Suppressor macrophage treated with lipopolysaccharide for 4 hours (primary cell): ENCODE measurements at places on chromosomes 6 and 20.

GRCh38 chr6:18681832-18682503 is 294.8 kb downstream of the RNF144B start:
- no peak for DNase-seq

- DNase-seq = peak; percentile 8
These were observed 114.3 kb upstream of the SYNCRIP start for GRCh38 chr6:85756982-85757381.

DNA sequence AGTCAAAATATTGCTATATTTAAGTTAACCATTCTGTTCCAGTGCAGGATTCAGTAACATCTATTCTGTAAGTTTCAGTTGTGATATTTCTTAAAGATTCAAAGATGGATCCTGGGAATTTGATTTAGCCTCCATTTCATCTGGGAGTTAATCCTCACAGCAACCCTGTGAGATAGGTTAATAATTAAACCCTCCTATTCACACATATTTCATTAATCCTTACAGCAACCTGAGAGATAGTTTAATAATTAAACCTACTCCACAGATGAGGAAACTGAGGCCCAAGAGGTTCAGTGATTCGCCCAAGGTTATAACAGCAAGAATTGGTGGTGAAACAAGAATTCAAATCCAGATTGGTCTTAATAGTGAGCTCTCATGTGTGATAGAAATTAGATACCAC is 10.9 kb upstream of the ZBTB2 start:
- DNase-seq = no peak

DNA sequence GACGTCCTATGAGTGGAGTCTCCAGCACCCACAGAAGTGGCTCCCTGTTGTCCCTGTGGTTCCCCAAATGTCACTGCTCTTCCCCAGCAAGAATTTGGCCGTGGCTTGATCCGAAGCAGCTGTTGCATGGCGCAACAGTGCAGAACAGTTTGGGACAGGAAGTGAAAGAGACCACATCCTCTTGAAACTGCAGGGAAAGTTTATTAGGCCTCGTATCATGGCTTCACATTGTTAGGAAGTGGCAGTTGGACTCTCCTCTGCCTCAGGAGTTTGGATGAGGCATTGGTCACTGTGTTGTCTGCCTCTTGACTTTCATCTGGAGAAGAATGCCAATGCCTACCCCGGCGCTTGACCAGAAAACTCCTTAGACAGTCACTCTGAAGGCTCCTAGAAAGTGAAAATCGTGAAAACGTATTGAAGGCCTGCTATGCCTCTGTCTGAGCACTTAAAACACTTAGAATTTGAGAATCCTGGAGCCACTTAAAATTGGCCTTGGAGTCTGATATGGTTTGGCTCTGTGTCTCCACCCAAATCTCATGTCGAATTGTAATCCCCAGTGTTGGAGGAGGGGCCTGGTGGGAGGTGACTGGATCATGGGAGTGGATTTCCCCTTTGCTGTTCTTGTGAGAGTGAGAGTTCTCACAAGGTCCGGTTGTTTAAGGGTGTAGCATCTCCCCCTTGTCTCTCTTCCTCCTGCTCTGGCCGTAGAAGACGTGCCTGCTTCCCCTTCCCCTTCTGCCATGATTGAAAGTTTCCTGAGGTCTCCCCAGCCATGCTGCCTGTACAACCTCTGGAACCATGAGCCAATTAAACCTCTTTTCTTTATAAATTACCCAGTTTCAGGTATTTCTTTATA is 334.9 kb upstream of the JARID2 start:
- peak; percentile 95 for DNase-seq

- DNase-seq = no peak
These were observed 54.7 kb downstream of the ELOVL5 start for GRCh38 chr6:53294095-53294494.

- no peak for DNase-seq
These were observed 6.4 kb downstream of the TFAP2A start for GRCh38 chr6:10408457-10408856.

GRCh38 chr6:162637317-162637716 is 90.2 kb downstream of the PRKN start:
- DNase-seq = no peak

- no peak for DNase-seq
These were observed 217.7 kb upstream of the RIN2 start for GRCh38 chr20:19540392-19540791.

DNA sequence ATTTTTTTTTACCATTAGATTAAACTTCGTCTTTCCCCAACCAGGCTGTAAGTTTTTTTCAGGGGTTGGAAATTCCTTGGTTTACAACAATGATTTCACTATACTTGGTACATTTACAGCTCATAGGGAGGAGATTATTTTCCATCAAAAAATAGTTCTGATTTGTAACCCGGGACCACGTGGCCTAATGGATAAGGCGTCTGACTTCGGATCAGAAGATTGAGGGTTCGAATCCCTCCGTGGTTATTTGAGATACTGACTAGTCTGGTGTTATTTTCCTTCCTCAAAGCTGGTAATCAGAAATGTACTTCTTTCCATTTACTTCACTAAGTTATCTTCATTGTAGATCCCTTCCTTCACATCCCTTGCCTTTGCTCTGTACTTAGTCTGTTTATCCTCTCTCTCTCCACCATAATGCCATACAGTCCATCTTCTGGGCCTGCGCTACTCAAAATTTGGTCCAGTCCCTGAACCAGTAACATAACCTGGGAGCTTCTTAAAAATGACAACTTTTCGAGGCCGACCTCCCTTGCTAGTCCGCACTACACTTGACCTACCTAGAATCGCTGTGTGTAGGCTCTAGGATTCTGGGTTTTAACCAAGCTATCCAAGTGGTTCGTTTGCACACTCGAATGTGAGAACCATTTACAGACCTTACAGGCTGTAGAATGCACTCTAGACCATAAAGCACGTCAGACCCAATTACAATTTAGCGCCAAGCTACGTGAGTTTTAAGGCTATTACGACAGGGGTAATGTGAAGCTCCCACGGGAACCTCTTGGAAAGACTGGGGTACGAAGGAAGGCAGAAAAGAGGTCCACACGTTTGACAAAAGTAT is 42.1 kb upstream of the BTN3A2 start:
- peak; percentile 91 for DNase-seq

DNA sequence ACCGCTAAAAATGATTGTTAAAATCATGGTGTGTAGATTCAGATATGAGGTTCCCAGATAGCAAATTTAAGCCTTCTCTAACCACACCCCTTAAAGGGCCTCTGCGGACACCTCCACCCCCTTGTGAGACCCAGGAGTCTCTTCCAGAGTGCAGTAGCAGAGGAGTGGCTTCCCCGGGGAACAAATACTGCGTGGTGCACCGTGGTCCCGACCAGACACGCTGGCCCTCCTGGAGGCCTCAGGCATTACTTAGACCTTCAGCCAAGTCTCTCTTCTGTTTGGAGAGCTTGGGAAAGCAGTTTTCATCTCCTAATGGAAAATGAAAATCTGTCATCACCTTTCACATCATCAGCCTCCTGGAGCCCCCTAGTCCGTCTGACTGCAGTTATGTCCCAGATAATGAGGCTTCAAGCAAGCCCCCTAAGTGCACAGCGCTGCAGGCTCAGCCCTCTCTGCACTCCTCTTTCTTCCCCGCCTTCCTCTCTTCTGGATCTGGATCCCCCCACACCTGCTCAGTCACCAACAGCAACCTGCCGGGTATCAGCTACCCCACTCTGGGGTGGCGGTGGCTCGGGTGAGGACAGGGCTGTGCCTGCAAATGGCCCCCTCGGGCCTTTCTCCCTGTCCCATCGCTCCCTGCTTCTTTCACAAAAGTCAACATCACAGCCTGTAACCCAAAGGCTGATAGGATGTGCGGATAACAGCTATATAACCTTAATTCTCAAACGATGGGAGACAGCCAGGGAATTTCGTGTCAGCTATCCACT is 58.8 kb upstream of the TAGAP start:
- no peak for DNase-seq

- no peak for DNase-seq
These were observed 283.6 kb downstream of the CDKAL1 start for GRCh38 chr6:20817806-20818320.

GRCh38 chr6:168352096-168352495 is 32.5 kb upstream of the DACT2 start:
- no peak for DNase-seq

DNA sequence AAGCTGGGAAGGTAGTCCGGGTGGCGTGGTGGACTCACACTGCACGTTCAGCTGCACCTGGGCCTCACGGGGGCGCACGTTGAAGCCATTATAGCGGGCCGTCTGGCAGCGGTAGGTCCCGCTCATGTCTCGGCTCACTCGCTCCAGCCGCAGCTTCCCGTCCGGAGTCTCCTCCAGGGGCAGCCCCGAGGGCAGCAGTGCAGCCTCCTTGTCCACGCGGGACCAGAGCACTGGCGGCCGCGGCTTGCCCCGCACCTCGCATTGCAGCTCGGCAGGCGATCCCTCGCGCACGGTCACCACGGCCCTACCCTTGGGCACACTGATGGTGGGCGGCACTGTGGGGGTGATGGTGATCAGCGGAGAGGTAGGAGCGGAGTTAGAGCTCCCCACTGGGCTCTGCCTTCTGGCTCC is 47.6 kb downstream of the MDGA1 start:
- DNase-seq = no peak

DNA sequence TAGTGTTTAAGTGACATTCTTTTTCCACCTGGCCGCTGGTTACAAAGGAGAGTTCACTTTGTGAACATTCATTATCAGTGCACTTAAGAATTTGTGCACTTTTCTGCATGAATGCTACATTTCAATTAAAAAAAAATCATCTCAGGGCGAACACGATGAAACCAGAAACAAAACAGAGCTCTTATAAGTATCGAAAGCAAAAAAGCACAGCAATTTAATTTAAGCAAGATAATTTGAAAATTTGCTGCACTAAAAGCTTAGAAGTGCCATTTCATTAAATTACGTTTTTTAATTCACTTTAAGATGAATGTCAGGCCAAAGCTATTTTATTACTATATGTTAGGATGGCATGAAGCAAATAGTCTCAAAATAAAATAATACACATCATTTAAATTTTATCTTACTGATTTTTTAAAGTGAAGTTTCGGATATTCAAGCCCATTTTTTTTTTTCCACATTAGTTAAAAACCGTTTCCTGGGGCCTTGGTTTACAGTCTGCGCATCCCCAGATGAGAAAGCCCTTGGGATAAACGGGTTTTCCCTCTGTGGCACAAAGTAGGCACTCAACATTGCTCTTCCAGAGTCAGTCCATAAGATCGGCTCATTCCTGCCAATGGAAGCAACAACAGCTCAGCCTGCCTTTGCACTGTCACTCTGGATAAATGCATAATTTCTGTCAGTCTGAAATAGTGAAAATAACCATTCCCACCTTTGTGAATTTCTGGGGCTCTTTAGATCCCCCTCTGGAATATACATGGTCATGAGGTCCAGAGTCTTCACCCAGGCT is 80.1 kb downstream of the FYN start:
- no peak for DNase-seq

- no peak for DNase-seq
These were observed 355.9 kb downstream of the PREX1 start for GRCh38 chr20:48471759-48472408.

DNA sequence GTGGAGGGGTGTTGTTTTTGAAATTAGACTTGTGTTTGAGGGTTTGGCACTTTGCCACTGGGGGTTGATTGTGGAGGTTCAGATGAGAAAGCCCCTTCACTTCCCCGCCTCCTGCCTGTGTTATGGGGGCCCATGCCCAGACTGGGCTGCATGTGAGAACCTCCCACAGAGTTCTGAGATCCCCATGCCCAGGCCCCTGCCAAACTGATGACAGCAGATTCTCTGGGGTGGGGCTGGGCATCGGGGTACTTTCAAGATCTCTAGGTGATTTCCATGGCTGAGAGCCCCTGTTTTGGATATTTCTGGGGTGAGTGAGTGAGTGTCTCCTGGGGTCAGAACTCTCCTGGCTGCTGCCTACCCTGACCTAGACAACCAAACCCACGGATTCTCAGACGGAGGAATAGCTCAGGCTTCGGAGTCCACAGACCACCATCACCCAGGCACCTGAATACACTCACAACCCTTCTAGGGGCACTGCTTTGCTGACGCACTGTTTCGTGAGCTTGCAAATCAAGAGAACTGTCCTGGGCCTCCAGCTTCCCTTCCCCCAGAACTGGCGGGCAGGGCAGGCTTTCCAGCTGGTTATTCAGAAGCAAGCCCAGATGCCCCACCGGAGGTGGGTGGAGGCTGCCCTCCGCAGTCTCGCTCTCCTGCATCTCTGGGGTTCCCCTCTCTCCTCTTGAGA is 6.3 kb downstream of the BCAS1 start:
- DNase-seq = no peak

DNA sequence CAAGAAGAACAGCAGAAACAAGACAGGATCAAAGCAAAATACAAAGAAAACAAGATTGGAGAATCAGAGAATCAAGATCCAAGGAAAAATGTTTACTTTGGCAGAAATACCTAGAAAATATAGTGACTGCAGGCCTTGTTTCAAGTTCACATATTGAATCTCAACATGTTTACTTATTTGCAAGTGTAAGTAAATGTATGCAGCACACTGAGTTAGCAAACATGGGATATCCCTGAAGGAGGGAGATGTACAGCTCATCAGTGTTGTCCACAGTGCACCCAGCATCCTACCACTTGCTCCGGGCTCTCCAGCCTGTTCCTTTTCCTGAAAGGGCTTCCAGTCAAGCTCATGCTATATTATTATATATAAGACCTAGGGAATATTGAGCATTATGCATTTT is 319.5 kb downstream of the PRL start:
- DNase-seq = no peak

GRCh38 chr6:73121421-73121993 is 103.8 kb downstream of the KHDC1L start:
- DNase-seq = no peak

DNA sequence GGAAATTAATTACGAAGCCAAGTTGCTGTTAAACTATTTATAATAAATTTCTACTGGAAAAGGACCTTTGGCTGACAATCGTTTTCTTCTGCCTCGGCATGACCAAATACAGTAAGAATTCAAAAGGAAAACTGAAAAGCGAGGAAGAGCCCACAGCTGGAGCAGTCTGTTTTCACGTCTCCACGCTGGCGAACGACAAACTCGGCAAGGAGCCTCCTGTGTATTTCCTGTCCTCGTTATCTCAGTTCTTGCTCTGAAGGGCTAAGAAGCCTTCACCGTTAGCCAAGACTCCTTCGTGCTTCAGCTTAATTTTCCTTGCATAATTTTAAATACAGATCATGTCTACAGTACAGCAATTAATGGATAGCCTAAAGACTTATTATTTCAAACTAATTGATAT is 214.3 kb upstream of the PLCB4 start:
- no peak for DNase-seq
